LHCN-M2 (cell line): ENCODE measurements at places on chromosomes 6 and 20.

DNA sequence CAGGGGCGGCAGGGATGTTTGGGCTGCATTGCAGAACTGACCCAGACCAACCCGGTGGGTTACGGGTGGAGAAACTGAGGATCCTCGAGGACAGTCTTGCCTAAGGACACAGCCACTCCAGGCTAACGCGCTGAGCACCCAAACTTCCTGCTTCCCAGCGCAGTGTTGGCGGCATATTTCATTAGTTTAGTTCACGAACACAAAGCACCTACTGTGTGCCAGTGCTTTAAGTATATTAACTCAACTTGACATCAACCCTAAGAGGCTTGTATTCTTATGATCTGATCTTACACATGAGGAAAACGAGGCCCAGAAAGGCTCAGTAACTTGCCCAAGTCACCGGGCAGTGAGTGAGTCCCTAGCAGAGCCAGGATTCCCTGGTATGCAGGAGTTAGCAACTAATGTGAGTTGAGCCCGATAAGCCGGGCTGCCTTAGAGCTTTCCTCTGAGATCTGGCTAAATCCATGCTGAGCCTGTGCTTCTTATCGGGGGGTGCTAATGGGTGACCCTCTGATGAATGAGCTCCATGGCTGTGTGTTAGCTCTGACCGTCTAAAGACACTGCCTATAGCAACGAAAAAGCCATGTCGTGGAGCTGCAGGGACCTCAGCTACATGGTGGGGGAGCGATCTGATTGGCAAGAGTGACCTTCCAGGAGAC lies 92.7 kb downstream of the CD40 start:
- no peak for DNase-seq

DNA sequence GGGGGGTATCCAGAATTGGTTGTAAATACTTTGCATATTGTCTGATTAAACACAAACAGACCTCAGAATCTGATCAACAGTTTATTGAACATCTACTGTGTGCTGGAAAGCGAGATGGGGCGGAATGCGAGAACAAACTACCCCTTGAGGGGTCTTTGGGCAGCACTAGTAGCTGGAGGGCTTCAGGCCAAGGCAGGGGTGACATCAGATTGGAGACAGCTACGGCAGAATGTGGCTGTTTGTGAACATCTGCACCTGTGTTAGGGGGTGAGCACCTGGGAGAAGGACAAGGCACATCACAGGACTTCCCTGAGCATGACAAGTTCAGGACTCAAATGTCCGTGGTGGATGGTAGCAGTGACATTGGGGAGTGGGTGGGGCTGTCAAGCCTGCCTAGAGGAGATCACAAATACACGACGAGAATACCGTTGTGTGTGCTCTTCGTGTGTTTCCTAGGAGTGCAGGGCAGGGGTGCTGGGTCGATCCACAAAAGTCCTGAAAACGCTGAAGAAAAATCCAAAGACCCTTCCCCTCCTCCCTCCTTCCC lies 59.5 kb downstream of the SRC start:
- no peak for DNase-seq

DNA sequence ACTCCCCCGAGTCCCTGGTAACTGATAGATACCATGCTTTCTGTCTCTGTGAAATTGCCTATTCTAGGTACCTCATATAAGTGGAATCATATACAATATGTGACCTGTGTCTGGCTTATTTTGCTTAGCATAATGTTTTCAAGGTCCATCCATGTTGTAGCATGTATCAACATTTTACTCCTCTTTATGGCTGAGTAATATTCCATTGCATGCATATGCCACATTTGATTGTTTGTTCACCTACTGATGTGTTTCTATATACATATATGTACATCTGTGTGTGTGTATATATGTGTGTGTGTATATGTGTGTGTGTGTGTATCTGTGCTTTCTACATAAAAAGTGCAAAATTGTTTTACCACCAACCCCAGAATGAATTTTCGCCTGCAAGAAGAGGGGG lies 119.1 kb downstream of the ADAT2 start:
- no peak for DNase-seq

DNA sequence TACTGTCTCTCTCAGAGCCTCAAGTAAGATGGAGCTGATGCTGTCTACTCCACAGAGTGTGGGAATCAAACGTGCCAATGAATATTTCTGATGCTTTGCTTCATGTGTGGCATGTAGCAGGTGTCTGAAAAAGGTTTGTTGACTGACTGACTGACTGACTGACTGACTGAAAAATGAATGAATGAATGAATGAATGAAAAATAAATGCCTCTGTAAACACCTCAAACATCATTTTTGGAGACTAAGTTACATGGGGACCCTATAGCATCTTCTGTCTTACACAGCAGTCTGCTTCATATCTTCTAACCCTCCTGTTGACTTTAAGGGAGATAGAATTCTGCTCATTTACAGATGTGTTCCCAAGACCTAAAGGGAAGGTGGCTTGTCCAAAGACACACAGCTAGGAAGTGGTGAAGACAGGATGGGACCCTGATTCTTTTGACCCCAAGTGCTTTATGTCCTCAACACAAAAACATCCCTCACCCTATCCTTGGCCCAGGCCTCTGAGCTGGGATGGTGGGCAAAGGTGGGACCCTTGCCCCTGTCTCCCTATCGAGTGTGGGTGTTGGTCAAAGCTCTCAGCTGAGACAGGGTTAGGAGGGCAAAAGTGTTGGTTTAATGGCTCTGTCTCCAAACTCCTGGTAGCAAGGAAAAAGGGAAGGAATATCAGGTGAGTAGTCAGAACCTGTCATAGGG lies 104.4 kb downstream of the TOX2 start:
- DNase-seq = no peak

DNA sequence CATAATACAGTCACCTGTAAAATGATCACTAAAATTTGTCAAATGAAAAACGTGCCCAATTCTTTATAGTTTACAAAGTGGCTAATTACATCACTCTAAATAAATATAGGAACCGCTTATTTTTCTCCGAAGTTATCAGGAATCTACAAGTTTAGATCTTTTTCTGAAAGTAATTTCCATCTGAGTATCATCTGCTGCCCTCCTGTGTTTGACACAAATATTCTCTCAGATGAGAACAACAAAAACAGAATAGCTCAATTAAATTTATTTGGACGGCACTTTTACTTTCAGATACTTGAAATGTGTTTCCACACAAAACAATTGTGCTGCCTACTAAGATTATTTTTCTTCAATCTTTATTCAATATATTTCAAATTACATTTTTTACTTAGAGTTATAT lies 5.0 kb downstream of the SF3B5 start:
- DNase-seq = no peak

DNA sequence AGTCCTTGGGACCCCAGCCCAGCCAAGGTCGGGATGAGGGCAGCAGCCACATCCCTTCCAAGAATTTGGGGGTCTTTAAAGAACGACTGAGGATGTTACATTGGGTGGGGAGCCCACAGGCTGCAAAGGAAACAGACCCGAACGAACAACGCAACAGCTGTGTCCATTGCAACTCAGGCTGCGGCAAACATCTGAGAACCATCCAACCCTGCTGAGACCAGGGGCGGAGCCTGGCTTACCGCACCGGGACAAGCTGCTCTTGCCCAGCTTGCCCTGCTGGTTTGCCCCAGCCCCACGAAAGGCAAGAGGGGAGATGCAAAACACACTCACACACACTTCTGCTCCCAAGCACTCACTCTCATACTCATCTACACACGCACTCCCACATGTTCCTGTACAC lies 21.5 kb upstream of the TAF4 start:
- DNase-seq = no peak

- peak; percentile 48 for DNase-seq
Measured at GRCh38 chr6:3405679-3406078, 51.2 kb downstream of the SLC22A23 start.

DNA sequence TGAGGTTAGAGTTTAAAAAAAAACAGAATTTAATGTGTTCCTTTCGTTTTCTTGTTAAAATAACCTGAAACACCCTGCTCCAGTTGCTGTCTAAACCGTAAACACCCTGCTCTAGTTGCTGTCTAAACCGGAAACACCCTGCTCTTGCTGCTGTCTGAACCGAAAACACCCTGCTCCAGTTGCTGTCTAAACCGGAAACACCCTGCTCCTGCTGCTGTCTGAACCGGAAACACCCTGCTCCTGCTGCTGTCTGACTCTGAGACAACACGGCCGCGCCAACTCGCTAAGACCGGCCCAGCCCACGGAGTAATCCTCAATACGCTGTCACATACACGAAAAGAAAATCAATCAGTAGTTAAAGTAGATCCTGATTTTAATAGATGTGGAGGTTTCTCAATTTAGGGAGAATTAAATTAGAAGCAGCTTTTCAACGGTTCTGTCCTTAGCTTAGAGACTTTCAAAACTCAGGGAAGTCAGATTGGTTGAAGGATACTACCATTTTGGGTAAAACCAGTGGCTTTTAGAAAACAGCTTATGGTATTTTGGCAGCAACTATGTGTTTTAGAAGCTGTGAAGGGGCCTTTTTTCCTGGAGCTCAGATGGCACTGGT lies 98.3 kb downstream of the RAMACL start:
- DNase-seq = no peak

- no peak for DNase-seq
Measured at GRCh38 chr6:146879406-146880117, 280.8 kb downstream of the ADGB start.
